ENCODE measurements at places on chromosomes 7 and 10.

DNA sequence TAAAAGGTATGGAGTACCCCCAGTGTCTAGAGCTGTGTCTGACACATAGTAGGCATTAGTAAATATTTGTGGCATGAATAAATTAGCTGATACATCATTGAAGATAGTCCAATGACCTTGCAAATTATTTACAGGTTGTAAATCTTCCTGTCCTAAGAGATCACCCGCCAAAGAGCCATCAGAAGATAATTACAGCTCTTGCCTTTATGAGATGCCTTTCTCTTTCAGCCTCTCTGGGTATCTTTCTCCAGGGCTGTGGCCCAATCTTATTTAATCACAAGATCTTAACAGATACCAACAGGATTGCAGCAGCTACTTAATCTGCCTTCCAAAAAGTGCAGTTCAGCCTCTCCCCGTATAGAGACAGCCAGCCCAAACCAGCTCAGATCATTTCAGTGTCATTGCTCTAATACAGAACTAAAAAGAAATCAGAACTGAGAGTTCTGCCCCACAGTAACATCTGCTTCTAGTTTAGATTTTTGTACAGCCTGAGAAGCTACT is 41.5 kb downstream of the MYOF start:
- no peak for DNase-seq

DNA sequence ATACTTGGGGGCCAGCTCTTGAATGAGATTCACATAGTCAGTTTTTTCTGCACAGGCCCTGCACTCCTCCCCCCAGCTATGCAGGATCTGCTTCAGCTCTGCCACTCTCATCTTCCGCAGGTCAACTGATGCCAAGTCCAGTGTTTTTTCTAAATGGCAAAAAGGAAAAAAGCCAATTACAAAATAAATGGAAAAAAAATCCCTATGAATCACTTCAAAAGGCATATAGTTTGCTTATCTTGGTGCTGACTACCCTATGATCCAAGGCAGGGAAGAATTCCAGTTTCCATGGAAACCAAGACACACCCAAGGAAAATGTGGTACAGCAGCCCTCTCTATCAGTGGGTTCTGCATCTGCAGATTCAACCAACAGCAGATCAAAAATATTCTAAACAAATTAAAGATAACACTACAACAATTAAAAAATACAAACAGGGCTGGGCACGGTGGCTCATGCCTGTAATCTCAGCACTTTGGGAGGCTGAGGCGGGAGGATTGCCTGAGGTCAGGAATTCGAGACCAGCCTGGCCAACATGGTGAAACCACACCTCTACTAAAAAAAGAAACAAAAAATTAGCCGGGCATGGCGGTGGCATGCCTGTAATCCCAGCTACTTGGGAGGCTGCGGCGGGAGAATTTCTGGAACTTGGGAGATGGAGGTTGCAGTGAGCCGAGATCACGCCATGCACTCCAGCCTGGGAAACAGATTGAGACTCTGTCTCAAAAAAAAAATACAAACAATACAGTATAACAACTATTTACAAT is 17.6 kb downstream of the CDNF start:
- no peak for DNase-seq

DNA sequence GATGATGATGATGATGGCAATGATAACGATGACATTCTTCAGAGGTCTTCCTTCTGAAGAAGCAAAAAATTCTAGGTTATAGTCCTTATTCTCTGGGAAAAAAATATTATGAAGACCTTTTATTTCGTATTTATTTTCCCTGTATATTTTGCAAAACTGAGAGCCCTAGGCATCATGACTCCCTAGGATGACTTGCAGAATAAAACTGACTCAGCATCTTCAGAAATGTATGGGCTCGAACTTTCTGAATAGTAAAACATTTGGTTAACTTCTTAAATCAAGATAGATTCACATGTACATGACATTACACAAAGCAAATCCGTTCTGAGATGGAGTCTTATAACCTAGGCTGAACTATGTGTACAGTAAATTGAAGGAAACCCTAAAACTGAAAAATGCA is 29.4 kb downstream of the DKK1 start:
- DNase-seq: no peak

DNA sequence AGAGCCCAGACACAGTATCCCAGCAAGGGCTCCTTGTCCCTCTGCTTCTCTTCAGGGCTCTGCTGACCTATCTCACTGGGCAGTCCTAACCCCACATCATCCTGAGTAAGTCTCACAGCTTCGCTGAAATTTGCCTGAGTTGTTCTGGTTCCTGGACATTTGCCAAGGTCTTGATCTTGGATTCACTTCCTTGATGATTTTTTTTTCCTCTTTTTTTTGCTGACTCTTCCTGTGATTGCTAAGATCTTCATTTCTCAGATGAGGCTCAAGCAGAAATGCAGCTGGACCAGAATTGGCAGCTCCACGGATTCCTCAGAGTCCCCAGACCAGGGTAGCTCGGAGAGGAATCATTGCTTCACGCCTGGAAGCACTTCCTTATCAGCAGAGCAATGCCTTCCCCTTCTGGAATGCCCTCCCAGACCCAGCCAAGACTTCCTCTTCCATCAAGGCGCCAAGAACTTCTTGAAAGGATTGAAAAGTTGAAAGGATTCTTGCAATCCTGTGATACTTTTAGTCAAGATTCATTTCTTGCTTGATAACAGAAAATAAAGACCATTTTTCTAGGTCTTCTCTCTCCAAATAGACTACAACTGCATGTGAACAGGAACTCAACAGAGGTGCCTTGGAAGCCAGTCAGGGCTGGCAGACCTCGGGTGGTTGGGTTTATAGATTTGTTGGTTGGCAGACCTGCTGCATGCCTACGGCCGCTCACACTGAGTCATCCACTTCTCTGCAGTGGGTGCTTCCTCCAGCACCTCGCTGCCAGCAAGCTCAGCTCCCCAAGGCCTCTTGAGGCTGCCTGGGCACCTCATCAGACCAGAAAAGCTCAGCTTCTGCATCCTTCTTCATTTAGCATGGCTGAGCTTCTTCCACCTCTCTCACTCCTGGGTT is 8.8 kb upstream of the AFAP1L2 start:
- DNase-seq: no peak

DNA sequence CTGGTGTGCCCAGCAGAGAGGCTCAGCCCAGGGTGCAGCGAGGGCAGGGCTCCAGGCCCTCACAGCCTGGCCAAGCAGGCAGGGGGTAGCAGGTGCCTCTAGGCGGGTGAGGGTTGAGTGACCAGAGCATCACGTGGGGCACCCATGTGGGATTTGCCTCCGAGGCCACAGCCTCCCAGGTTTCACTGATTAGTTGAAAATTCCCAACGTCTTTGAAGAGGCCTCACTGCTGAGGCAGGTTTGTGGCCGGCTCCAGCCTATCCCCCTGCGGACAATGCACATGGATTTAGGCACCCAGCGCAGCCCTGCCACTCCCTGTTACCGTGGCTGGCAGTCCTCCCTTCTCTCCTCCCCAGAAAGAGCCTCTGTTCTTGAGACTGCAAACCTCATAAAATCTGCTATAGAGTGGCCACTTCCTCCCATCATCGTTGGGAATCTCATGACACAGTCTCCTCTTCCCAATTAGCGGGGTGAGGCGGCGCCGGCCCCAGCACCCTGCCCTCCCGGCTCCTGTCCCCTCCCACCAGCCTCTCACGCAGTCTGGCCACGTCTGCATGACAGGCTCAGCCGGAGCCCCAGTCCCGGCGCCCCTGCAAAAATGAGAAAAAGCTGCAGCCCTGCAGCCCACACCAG is 10.8 kb downstream of the MYL10 start:
- no peak for DNase-seq

Measured in activated CD8-positive, alpha-beta memory T cell treated with anti-CD3 and anti-CD28 coated beads for 1 hour (primary cell).